Hypothalamus (tissue), 51 donors: ENCODE measurements at places on chromosomes 7 and 10.

DNA sequence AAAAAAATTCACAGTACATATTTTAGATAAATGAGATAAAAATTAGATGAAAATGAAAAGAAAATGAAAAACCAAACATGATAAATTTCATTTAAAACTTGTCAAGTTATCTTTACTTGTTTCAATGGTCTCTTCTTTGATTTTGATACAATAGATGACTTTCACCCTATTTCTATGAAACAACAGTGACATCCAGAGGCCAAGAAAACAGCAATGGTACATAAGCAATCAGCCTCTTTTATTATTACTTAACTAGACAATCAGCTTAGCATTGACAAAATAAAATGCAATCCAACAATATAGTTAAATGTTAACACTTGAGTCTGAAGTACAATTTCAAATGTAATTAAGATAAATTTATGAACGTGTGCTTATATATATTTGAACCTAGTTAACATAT is 74.8 kb upstream of the GPR37 start:
- DNase-seq: no peak

GRCh38 chr10:61321041-61321857 is 131.9 kb downstream of the TMEM26 start:
- DNase-seq: no peak

DNA sequence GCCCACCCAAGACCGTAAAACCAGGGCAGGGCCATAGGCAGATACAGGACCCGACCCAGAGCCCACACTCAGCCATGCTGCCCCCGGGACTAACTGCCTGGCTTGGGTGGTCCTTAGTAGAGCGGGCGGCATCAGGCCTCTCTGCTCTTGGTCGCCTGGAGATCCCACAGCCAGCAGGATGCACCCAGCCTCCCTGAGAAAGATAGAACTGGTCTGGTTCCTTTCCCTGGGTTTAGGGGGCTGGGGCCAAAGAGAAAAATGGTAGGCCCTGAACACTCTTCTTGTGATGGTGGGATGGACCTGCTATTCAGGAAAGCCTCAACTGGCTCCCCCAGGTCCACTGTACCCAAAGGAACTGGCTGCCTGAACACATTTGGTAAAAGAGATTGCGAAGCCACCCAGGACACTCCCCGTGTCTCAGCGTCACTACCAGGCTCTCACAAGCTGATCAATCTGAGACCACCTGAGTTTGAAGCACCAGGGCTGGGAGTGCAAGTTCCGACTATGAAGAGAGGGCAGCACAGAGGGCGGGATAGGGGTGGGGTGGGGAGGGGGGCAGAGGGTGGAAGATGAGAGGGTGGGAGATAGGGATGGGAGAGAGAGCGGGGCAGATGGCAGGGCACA is 591.5 kb downstream of the DNAJB6 start:
- no peak for DNase-seq

GRCh38 chr7:88758381-88759229 is 895 bp upstream of the ZNF804B start:
- DNase-seq: no peak

DNA sequence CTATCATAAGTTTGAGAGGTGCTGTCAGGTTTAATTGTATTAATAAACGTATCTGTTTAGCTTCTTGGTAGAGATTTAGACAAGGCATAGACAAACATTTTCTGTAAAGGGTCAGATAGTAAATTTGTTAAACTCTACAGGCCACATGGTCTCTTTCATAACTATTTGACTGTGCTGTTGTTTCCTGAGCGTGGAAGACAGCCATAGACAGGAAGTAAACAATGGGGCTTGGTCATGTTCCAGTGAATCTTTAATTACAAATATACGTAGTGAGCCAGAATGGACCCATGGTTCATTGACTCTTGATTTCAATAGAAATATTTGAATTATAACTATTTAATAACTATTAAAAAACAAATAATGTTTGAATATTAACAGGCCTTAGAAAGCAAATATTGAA is 451.1 kb downstream of the SH2D4B start:
- no peak for DNase-seq

GRCh38 chr7:26193432-26194207 is 6.9 kb downstream of the HNRNPA2B1 start:
- DNase-seq: no peak

DNA sequence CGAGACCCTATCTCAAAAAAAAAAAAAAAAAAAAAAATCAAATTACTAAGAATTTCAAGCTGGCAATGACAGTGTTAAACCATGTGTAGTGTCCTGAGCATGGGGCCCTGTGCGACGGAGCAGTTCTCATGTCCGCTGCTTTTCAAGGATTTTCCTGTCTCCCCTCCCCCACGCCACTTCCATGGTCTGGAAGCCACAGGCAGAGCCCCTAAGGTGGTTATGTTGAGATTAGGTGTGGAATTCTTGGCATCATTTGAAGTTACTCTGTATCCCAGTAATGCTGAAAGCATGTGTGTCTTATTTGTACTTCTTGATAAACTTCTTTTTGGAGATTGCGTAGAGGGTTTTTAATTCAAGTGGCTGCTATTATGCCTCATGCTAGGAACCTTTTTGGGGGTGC is 65.2 kb downstream of the PFKFB3 start:
- no peak for DNase-seq

DNA sequence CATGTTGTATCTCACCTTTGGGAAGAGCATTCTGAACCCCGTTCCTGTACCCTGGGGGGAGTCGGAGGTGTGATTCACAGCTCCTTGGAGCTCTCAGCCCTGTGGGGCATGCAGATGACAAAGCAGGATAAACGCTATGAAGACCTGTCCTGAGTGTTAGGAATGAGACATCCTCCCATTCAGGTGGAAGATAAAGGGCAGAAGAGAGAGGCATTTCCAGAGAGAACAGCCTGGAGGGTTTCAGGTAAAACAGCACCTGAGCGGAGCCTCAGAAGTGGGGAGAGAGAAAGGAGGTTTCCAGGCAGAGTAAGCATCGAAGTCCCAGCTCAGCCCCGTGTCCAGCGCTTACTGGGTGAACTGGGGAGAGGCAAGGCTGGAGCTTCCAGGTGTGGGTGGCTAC is 288.9 kb downstream of the KLF6 start:
- DNase-seq: no peak

DNA sequence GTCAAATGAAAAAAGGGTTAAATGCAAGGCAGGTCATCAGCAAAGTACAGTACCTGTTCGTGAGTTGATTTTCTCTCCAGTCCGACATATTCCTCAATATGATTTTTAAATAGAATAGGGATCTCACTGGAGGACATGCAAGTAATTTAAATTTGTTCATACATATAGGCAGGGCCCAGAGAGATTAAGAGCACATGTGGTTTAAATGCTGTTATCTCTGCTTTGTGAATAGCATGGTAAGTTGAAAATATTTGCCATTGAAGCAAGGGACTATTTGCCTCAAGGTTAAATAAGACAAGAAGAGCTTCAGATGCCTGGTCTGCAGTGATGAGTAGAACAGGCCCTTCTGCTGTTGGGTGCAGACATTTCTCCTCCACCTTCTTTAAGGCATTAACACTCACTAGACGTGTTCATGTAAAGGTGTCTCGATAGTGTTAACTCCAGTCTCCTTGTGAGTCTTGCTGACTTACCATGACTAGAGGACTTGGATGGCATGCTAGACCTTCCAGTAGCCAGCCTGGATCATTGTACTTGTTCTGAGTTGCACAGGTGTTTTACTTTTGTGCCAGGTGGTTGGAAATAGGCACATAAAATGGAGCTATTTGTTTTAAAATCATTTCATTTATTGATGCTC is 15.6 kb upstream of the AKR1C3 start:
- DNase-seq: no peak

- peak; percentile 24 for DNase-seq
These were observed at the start of gene PDGFA for GRCh38 chr7:519484-520390. PDGFA (minus strand) TSS chr7:519846; CDS start chr7:519001, 845 bp downstream.

DNA sequence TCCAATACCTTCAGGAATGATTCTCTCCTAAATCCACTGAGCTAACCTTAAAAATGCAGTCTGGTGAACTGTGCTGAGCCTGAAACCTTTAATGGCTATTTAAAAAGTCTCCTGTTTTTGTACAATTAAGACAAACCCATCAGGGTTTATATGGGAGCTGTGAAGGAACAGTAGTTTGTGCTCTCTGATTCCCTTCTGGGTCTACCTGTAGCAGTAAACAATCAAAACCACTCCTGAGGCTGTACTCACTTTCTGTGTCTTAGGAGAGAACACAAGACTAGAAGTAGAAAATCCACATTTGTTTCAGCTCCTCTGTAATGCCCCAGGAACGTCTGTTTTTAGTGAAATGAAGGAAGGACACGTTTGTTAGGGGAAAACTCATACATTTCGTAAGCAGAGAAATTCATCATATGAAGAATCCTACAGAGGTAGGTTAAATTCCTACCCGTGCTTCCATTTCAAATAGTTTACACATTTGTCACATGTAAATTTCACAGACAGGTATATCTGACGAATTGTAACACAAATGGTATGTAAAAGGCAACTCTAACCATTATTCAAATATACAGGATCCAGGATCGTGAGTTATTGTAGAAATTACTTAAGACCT is 2.6 kb downstream of the CUX1 start:
- no peak for DNase-seq

GRCh38 chr10:114301951-114302710 is 63.1 kb downstream of the VWA2 start:
- DNase-seq: no peak

DNA sequence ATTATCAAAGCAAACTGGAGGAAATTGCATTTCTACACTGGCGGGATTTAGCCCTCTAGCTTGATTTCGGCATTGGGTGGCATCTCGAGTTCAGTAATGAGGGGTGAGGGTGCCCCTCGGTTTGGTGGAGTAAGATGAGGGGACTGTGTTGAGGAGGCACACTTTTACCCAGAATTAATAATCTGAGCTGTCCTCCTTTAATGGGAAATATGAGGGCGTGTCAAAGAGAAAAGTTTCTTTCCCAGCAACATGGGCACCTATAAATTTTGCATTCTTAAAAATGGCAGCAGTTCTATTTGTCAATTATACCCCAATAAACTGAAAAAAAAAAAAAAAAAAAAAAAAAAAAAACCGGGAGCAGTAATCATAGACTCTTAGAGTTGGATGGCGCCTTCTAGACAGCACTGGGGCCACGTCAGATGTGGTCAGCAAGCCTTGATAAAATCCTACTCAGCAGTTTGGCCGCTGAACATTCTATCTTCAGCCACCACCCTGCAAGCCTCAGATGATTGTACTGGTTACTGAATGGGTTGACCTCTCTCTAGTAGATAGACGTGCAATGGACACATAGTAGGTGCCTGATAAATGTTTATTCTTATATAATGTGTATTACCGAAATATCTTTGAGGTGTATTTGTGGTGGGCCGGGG is 931 bp downstream of the PAPSS2 start:
- DNase-seq: no peak

GRCh38 chr10:500876-501275 is 188.6 kb downstream of the DIP2C start:
- no peak for DNase-seq

GRCh38 chr7:90229682-90230081 is 15.3 kb upstream of the CFAP69 start:
- no peak for DNase-seq

- DNase-seq: no peak
These were observed 29.5 kb downstream of the CTNNA3 start for GRCh38 chr10:67666416-67667034.

DNA sequence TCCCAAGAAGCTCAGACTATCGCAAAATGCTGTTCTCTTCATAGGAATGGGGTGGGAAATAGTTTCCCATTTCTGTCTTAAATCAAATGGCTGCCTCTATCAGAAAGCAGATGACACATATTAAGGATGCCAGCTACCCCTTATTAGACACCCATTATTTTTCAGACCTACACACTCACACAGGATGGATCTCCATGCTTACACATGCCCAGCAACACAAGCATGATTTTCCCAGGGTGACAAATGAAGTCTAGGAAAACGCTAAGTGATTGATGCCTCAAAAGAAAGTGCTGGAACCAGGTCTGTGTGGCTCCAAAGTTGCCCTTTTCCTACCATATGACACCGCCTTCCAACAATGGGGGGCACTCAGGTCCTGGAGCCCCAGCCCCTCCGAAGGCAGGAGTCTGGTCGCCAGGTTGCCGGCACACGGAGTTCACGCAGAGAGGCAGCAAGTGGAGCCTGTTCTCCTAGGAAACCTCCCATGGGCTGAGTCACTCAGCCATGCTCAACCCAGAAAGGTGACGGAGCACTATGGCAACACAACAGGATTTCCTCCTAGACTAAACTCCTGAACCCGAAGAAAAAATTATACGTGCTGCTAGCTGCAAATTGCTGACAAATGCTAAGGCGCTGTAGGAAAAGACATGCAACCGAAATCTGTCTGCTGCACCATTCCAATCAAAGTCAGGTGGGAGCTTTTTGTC is 19.8 kb downstream of the VOPP1 start:
- DNase-seq: no peak

GRCh38 chr7:110962374-110962773 is 128.6 kb upstream of the LRRN3 start:
- DNase-seq: no peak

- DNase-seq: no peak
These were observed 9.9 kb upstream of the ARHGAP22 start for GRCh38 chr10:48614481-48615390.

DNA sequence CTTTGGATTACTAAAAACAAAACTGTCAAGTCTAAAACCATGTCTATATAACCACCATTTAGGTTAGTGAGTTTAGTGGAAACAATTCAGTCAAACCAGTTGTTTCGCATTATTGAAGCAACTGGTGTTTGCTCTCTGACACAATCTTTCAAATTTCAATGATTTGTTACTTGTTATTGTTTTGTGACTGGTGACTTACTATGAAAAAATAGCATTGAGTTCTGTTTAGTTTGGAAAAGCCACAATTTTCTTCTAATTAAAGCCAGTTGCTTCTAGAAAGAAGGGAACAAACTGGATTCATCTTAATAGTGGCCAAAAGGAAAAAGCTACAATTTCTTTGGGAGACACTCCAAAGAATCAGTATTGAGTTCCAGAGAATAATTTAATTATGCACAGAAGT is 30.4 kb downstream of the LAMB4 start:
- no peak for DNase-seq

DNA sequence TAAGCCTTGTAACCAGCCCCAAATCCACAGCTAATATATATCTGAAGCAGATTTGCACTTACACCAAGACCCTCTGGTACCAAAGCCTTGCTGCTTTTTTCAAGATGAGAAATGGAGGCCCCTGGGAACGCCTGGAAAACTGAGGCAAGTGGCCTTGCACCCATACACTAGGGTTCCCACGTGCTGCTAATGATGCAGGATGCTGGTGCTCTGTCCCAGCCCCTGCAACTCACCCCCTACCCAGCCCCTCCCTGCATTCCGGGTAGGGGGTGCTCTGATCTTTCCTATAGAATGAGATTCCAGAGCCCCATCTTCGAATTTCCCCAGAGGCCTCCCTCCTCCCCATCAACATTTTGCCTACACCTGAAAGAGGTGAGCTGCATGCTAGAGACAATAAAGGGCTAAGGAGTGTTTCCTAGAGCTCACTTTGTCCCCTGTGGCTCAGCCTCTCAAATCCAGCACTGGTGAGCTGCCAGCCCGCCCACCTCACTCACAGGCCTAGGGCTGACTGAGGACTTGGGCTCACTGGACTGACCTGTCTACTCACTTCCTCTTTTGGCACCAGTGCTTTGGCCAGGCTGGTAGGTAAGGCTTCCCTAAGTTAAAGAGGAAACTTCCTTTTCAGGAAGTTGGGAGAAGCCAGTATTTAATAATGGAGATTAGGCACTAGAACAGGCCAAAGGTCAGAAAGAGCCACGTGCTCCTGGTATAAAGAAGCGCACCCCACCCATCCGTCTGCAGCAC is 9.8 kb downstream of the RBP4 start:
- no peak for DNase-seq

GRCh38 chr7:149855361-149856305 is 17.5 kb downstream of the ZNF862 start:
- no peak for DNase-seq

- DNase-seq: no peak
These were observed 42.2 kb upstream of the MAGI2 start for GRCh38 chr7:79495544-79496272.
